Lower leg skin (tissue), 4 donors: ENCODE measurements at places on chromosomes 3 and 15.

DNA sequence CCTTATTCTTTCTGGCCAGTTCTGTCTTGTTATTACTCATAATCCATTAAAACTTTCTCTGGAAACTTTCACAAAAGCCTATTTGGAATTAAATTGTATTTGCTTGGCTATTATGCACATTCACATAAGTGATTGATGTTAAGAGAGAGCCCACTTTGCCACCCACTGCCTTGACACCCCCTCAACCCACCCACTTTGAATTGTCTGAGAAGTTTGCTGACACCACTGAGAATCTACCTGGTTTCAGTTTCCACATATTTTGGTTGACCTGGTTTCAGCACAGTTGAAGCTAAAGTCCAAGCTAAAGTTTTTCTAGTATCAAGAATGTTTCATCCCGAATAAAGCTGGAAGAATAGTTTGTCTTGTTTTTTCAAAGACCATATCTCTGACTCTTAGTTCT is 70.9 kb downstream of the ARMC8 start:
- no peak for DNase-seq

- DNase-seq: no peak
Measured at GRCh38 chr15:38666865-38667510, 102.4 kb upstream of the RASGRP1 start.

- no peak for DNase-seq
Measured at GRCh38 chr15:48334260-48334659, 3.0 kb downstream of the DUT start.

DNA sequence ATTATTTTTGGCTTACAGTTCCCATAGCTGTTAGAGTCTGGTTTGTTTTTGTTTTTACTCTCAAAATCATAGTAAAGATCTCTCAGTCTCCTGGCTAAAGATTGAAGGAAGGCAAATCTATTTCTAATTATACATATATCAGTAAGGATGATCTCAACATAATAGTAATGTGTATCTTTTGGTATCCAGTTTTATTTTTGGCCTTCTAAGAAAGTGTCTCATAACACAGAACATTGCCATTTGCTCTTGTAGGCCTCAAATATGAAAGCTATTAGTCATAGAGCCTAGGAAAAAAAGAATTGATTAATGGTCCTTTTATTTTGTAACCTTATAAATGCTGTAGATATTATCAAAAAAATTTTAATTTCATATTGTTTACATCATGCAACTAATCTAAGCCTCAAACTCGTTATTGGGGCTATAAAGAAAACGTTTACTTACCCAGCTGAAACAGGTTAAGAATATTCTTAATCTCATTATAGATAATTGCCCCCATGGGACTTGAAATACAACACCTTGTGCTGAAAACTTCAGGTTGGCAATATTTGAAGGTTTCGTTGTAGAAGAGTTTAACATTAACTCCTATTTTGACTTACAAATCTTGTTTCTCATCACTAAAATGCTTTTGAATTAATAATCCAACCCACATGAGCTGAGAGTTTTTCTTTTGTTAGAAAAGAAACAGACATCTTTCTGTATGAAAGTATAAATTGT is 16.7 kb downstream of the FBXO45 start:
- DNase-seq: no peak

GRCh38 chr3:124491875-124492274 is 238.4 kb upstream of the UMPS start:
- DNase-seq: no peak

DNA sequence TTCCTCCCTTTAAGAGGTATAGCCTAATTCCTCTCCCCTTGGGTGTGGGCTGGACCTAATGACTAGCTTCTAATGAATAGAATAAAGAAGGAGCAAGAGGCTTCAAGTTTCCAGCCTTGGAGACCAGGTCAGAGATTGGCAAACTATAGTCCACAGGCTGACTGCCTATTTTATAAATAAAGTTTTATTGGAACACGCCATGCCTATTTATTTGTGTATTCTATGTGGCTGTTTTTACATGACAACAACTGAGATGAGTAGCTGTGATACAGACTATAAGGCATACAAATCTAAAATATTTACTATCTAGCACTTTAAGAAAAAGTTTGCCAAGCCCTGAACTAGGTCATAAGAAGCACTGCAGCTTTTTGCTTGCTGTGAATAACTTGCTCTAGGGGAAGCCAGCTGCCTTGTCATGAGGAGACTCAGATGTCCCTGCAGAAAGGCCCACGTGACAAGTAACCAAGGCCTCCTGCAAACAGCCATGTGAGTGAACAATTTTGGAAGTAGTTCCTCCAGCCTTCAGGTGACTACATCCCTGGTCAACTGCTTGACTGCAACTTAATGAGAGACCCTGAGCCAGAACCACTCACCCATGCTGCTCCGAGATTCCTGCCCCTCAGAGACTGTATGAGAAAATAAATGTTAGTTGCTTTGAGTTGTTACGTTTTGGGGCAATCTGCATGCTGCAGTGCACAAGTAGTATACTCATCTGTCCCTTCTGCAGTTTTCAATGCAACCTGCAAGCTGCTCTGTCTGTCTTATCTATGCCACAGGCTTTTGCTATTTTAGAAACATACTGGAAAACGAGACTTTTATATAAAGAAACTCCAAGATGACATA is 21.1 kb upstream of the MAP3K13 start:
- DNase-seq: no peak

DNA sequence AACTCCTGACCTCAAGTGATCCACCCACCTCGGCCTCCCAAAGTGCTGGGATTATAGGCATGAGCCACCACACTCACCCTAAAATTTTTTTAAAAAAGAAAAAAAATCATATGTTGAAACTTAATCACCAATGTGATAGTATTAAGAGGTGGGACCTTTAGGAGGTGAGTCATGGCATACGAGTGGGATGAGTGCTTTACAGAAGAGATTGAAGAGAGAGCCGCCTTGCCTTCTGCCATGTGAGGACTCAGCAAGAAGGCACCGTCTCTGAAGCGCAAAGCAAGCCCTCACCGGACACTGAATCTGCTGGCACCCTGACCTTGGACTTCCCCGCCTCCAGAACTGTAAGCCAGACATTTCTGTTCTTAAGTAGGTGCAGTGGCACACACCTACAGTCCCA is 5.5 kb downstream of the ARPIN start:
- no peak for DNase-seq

- no peak for DNase-seq
Measured at GRCh38 chr15:56390739-56391267, 25.6 kb downstream of the TEX9 start.

- DNase-seq: no peak
Measured at GRCh38 chr3:133081016-133081415, 42.8 kb downstream of the TMEM108 start.

DNA sequence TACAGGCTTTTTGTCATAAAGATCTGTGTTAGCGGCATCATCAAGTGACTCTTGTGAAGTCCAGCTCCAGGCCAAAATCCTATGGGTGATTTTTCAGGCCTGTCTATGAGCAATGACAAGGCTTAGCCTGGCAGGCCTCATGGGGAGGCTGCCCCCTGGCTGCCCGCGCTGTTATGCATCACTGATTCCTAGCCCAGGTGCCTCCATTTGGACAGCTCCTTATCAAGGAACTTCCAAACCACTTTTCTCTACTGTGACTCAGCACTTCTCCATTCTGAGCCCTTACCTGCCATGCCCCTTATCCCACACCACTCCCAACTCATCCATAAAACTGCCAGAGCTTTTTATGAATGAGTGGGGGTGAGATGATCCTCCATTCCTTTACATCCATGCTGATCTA is 91.5 kb upstream of the C3orf80 start:
- no peak for DNase-seq

GRCh38 chr3:44883999-44884431 is 9.6 kb downstream of the TGM4 start:
- DNase-seq: no peak

- no peak for DNase-seq
Measured at GRCh38 chr3:123713211-123713610, 128.4 kb upstream of the HACD2 start.

GRCh38 chr3:168260859-168261258 is 165.1 kb upstream of the GOLIM4 start:
- DNase-seq: no peak

- DNase-seq: no peak
Measured at GRCh38 chr15:39291690-39292089, 289.2 kb upstream of the THBS1 start.

GRCh38 chr3:23697416-23697815 is 108.3 kb upstream of the UBE2E1 start:
- no peak for DNase-seq

GRCh38 chr3:46900356-46900755 is 22.8 kb downstream of the PTH1R start:
- no peak for DNase-seq

DNA sequence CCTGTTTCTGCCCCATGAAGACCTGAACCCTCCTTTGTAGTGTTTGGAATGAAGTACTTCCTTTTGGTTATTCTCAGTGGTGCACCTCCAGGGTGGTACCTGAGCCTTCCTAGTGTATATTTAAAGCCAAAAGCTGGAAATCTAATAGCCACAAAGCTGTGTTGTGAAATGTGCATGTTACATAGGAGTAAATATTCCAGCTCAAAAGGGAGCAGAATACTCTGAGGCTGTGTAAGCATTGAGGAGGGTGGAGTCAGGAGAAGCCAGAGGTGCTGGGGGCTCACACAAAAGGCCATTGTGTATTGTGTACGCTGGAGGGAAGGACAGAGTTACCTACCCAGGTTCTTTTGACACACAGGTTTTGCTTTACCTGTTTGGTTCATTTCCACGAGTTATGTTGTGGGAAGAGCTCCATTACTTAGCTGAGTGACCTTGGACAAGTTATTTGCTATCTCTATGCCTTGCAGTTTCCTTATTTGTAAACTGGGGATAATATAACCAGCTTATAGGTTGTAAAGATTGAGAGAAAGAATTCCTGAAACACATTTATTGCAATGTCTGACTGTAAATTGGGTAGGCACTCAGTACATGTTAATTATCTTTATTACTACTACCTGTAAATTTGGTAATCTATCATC is 24.7 kb downstream of the GPR171 start:
- DNase-seq: no peak

DNA sequence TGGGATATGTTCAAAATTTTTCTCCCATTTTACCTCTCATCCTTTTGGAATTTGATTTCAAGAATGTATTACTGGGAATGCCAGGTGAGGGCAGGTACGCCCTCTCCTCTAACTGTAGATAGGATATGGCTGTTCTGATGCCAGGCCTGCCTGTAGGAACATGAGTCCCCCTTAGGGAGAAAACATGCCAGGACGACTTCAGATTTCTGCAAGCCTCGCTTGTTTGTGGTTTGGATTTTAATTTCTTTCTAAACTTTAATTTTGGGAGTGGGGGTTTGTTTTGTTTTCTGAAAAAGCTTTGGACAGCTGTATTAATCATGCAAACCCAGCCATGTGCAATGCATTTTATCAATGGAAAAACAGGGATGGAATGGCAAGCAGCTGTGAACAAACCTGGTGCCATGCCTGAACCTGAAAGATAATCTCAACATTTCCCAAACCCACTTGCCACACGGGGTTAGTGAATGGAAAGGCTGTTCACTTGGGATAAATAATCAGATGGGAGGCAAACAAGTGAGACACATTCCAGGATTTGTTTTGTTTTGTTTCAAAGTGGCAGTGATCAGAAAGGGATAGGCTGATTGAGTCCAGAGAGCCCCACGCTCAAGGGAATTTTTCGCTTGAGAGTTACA is 207.6 kb downstream of the GAP43 start:
- DNase-seq: no peak

DNA sequence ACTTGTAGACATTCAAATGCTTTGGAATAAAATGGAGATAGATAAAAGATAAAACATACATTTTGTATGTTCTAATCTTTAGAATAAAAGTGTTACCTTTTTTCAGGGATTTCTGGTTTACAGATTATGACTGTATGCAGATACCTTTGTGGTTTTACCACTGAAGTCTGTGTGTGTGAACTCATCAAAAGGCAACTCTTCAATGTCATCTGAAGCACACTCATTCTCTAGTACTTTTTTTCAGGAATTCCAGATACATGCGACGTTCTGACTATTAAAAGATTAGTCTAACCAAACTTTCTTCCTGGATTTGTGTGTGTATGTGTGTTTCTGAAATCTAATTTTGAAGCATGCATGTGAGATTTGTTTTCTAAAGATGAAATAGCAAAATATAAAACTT is 188.6 kb downstream of the NLGN1 start:
- no peak for DNase-seq

- no peak for DNase-seq
Measured at GRCh38 chr3:187359798-187360486, 8.2 kb upstream of the RTP4 start.

- DNase-seq: no peak
Measured at GRCh38 chr15:101441696-101442095, 47.8 kb downstream of the PCSK6 start.
